ENCODE measurements at places on chromosomes 12 and 14.

- H3K36me3 ChIP-seq: peaks cover 3% of the 10 kb centered on the region
- H3K27ac ChIP-seq: no peak overlapping the region
- H3K4me3 ChIP-seq: no peak overlapping the region
- H3K27me3 ChIP-seq: peaks cover 37% of the 10 kb centered on the region
Measured at GRCh38 chr14:24337824-24338175, 2.0 kb downstream of the RIPK3 start.

DNA sequence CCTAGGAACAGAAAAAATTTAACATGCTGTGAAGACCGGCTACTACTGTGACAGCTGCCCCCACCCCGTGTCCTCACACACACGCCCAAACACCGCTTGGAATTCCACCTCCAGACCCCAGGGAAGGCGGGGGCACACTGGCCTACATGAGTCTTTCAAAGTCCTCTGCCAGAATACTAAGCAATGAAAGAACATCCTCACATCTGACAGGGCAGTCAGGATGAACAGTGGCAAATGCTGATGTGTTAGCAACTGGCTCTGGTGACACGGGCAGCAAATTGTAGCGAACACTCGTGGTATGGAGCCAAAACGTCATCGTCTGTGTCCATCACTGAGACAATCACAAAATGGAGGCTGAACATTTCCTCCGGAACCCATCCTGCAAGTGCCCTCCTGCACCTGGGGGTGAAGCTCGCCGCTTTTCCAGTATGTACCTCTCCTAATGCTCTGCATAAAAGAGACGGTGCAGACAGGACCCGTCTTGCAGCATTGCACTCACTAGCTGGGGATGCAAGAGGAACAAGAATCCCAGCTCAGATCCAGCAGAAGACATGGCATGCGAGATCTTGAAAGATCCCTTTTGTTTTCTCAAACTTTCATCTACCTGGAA is 94.8 kb downstream of the BCL11B start:
- DNase-seq: no peak
- H3K4me3 ChIP-seq: no peak overlapping the region
- no peak overlapping the region for H3K27ac ChIP-seq
- H3K27me3 ChIP-seq: peaks cover 2% of the 10 kb centered on the region
- H3K36me3 ChIP-seq: no peaks in the 10 kb centered on the region

DNA sequence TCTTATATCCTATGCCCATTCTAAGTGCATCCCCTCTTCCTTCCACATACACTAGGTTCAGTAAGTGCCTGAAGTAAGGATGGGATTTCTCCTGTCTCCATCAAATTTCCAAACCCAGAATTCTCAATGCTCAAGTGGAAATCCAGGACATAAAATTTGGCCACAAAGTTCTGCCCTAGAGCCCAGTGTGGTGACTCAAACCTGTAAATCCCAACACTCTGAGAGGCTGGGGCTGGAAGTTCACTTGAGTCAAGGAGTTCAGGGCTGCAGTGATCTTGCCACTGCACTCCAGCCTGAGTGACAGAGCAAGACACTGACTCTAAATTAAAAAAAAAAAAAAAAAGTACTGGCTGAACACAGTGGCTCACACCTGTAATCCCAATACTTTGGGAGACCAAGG is 4.5 kb upstream of the ARF3 start:
- peak overlapping the region; percentile 48 for H3K27ac ChIP-seq
- DNase-seq: no peak
- H3K36me3 ChIP-seq: no peaks in the 10 kb centered on the region
- H3K4me1 ChIP-seq: peaks cover 33% of the 10 kb centered on the region
- H3K4me3 ChIP-seq: no peak overlapping the region

- no peak for DNase-seq
- H3K36me3 ChIP-seq: no peaks in the 10 kb centered on the region
- H3K27me3 ChIP-seq: peaks cover 8% of the 10 kb centered on the region
- H3K4me3 ChIP-seq: peak overlapping the region; percentile 77
- no peak overlapping the region for H3K27ac ChIP-seq
Measured at GRCh38 chr14:50001999-50002925, 109.4 kb downstream of the ARF6 start.

DNA sequence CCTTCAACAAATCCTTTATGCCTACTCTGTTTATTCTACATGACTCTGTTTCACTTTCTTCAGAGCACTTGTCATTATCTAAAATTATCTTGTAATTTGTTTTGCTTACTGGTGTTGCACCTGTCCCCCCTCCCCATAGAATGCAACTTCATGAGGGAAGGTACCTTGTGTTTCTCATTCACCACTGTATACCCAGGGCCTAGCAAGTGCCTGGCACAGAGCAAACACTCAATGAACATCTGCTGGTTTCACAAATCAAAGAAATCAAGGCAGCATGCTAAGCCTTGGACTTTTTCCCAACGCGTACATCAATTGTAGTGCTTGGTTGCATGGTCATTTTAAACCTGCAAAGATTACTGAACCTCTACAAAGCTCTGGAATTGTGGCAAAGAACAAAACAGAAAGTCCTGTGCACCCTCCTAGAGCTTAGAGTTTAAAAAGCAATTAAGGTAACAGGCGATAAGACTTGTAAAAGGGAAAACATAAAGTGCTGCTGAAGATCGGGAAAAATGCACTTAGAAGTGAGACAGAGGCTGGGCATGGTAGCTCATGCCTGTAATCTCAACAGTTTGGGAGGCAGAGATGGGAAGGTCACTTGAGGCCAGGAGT is 479.1 kb downstream of the MED13L start:
- no peaks in the 10 kb centered on the region for H3K4me1 ChIP-seq
- H3K36me3 ChIP-seq: no peaks in the 10 kb centered on the region
- H3K27ac ChIP-seq: no peak overlapping the region
- H3K4me3 ChIP-seq: no peak overlapping the region
- DNase-seq: no peak

DNA sequence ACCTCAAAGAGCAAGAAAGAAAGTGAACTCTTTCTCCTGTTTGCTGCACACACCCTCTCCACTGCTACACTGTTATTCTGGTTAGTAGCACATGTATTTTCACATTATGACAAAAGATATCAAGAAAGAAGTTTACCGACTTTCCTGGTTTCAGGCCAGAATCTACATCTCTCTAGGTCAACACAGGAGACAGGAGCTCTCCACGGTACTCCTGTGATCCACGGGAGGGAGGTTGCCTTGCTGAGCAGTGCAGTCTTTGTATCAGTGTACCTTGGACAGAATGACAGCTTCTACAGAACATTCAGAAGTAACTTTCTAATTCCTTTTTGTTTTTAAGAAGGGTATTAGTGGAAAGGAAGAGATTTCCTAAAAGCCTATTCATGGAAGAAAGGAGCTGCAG is 805.6 kb downstream of the NRXN3 start:
- H3K27me3 ChIP-seq: no peaks in the 10 kb centered on the region
- no peaks in the 10 kb centered on the region for H3K4me1 ChIP-seq
- H3K4me3 ChIP-seq: no peak overlapping the region
- H3K36me3 ChIP-seq: no peaks in the 10 kb centered on the region

DNA sequence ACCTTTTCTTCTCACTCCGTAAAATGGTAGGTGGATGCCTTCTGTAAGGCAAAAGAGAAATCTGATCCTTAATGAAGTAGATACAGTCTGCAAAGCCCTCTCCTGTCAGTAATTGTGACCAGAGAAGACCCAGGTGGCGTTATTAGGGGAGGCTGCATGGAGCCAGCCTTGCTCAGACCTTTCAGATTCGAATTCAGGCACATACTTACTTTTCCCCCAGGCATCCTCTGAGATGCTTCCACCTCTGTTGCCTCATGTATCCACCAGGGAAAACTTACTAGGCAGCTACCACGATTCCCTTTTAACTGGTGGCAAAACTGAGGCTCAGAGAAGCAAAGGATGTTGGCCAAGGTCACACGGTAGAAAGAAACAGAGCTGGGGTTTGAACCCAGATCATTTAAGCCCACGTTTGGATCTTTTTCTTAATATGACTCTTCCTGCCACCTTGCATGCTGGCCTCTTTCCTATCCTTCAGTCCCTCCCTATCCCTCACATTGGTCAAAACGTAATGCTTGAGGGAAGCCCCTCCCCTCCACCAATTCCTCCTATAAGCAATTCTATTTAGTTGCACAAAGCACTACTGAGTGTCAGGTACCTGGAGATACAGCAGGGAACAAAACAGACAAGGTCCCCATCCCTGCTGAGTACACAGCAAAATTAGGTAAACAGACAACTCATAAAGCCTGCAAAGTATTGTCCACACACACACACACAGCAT is 179.4 kb downstream of the KSR2 start:
- no peaks in the 10 kb centered on the region for H3K36me3 ChIP-seq
- no peak for DNase-seq
- no peak overlapping the region for H3K4me3 ChIP-seq
- H3K4me1 ChIP-seq: no peaks in the 10 kb centered on the region
- peaks cover 6% of the 10 kb centered on the region for H3K27me3 ChIP-seq
- no peak overlapping the region for H3K27ac ChIP-seq
